ENCODE measurements at places on chromosomes 11 and 22.

- no peak for DNase-seq
Measured at GRCh38 chr11:3181725-3182461, 16.8 kb upstream of the OSBPL5 start.

DNA sequence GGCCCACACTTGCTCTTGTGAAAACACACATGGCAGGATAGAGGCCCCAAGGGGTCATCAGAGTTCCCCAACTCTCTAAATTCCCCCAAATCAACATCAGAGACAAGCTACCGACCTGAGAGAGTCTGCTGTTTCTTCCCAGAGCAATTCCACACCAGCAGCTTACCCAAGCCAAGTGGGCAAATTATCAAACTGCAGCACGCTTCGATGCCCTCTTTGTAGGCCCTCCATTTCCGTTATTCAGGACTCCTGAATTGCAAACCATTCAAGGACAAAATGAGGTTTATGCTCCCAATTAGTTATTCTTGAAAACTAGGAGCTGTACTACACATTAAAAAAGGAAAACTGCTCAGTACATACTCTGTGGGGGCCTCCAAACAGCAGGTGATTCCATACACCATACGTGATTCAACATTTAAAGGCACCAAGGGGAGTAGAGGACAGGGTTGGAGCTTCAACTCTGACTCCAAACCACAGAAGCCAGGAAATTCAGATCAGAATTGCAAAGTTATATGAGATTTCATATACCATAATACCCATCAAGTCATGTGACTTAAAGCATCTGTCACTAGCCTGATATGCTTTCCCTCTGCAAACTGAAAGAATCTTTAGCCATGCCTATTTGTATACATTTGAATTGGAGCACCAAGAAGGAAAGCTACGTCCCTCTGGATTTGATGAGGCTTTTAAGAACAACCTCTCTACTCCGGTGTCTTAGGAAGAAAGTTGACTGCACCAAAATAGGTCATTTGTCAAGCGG is 234.8 kb downstream of the CADM1 start:
- DNase-seq: no peak

DNA sequence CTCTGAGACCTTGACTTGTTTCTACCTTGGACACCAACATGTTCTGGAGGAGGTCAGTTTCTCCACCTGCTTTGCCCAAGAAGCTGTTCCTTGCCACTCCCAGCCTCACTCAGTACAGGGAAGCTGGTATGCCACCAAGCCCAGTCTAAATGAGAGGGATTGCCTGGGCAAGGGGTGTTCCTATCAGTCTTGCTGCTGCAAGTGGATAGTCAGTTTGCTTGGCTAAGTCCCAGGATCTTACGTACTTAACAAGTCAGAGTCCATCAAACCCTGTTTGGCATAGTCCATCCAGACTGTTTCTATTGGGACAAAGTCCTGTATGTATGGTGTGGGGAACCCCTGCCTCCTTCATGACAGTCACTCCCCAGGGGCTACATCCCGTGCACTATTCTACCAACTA is 66.6 kb downstream of the RPL27A start:
- no peak for DNase-seq

DNA sequence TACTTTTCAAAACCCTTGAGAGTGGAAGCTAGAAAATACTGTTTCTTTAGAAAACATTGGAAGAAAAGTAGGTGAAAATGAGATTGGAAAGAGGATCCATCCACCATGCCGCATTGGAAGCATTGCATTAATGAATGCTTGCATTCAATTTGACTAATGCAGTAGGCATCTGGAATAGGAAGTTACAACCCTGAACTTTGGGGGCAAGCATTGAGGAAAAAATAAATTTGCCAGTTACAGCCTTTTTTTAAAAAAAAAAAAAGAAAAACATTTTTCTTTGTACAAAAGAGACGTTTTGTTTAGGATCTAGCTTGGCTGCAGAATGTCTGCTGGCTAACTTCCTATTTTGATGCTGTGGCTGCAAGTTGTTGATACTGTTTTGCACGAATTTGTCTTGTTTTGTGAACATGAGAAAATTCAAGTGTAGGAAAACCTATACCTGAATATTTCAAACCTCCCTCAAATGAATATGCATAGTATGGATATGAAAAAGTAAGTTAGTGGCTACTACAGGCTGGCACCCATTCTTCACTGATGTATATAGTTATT is 28.1 kb downstream of the RTN3 start:
- DNase-seq: no peak

- peak; percentile 71 for DNase-seq
Measured at GRCh38 chr11:126440792-126441514, 85.5 kb downstream of the ST3GAL4 start.

GRCh38 chr11:45233121-45233803 is 52.9 kb downstream of the SYT13 start:
- peak; percentile 56 for DNase-seq

DNA sequence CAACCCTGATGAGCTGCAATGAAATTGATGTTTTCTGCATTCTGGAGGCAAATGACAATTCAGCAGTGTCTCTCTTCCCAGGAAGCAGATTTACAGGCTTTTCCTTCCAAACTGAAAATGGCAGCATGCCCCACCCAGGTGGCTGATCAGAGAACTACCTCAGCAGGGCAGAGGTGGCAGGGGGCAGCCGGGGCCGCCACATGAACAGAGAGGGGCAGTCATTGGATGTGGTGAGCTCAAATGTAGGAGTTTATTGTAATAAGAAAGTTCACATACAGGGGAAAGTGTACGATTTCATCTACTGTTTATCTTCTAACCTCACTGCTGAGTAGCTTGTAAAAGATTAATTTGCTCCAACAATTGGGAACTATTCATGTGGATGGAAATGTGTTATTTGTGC is 15.7 kb upstream of the PARVA start:
- DNase-seq: no peak

GRCh38 chr11:2092956-2093412 is 46.2 kb downstream of the IGF2 start:
- DNase-seq: peak; percentile 65

DNA sequence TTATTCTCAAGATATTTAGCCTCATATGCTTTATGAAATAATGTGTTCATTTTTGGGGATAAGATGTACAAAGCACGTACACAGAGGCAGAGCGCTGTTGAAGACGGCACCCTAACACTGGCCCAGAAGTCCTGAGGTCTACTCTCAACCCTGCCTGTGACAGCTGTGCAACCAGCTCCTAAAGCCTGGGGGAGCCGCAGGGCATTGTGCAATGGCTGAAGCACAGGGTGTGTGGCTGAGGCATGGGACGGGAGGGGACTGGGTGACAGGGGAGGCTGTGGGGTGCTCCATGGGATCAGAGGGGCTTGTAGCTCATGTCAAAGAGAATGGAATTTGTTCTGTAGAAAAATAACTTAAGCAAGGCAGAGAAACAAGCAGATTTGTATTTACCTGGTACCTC is 27.7 kb downstream of the FAM227A start:
- DNase-seq: no peak

All from kidney tubule cell (primary cell).